H1 (cell line): ENCODE measurements at places on chromosomes 16 and 17. TPM values are rescaled to one million over a fixed set of nuclear protein-coding genes. Genes with fewer than 3 reads are reported as not detected.

CLEC18B gene
- polyA plus RNA-seq: 0.11 and 0.24 TPM in 2 replicates

DHRS7C gene
- polyA plus RNA-seq: not detected in 2 replicates

SMTNL2 gene
- 3.6 and 4.6 TPM in 2 replicates for polyA plus RNA-seq

TEX19 gene
- polyA plus RNA-seq: 0.46 and 0.80 TPM in 2 replicates

KRT39 gene
- polyA plus RNA-seq: not detected in 2 replicates

TMEM88 gene
- 8.8 and 11.6 TPM in 2 replicates for polyA plus RNA-seq

FBXW10 gene
- polyA plus RNA-seq: not detected in 2 replicates

SP6 gene
- polyA plus RNA-seq: 1.2 and 1.5 TPM in 2 replicates

IRX3 gene
- 0.50 and 1.7 TPM in 2 replicates for polyA plus RNA-seq

CLEC16A gene
- 7.6 and 10.4 TPM in 2 replicates for polyA plus RNA-seq

NDUFAB1 gene
- polyA plus RNA-seq: 247 and 294 TPM in 2 replicates

NECAB2 gene
- polyA plus RNA-seq: 4.2 and 7.5 TPM in 2 replicates

ZG16B gene
- 0.11 TPM in 1 of 2 replicates, not detected in the other for polyA plus RNA-seq
